ENCODE measurements at places on chromosomes 4 and X. TPM values are rescaled to one million over a fixed set of nuclear protein-coding genes. Genes with fewer than 3 reads are reported as not detected.

DNA sequence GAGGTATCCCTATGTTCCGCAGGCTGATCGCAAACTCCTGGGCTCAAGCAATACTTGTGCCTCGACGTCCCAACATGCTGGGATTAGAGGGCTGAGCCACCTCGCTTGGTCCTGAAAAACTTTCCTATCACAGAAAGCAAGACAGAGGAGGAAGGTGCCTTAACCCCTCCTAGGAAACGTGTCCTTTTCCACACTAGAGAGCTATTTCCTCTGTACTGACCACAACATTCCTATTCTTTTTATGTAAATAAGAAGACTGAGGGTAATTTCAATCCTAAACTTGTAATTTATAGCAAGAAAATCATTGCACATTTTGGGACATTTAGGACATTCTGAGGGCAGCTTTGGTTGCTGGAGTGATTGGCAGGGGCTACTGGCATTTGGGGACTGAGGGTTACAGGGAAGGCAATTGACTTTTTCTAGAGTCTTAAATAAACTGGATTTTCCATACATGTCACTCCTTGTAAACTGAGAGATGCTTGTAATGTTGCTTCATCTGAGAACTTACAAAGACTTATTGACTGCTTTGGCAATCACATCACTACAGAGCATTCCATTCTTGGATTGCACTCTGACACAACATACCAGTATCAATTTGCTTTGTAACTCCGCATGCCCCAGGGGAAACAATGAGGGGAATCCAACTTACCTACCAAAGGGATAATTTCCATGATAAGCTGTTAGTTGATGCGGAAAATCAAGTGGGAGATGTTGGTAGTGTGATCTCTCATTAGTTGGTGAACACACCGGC lies 15.6 kb downstream of the XAGE3 start:
- DNase-seq = no peak

DNA sequence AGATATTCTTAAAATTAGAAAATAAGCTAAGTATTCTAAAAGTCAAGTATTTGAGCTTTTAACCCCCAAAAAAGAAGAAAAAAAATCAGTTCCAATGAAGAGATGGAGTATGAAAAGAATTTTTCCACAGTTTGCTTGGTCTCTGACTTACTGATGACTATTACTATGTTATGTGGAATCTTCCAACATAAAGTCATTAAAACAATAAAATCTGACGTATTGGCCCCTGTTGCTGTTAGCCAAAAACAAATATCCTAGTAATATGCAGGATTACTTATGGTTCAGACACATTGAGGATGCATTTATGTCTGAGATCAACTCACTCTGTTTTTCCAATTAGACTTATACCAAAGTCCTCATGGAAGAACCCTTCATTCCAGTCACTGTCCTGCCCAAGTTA lies 517.2 kb upstream of the ADGRL3 start:
- DNase-seq = no peak

GRCh38 chr4:17515445-17516407 lies 761 bp downstream of the CLRN2 start:
- DNase-seq = no peak

GRCh38 chr4:176794651-176795050 lies 1.9 kb upstream of the VEGFC start:
- no peak for DNase-seq

GRCh38 chr4:162016991-162017390 lies 146.8 kb downstream of the FSTL5 start:
- DNase-seq = no peak

DNA sequence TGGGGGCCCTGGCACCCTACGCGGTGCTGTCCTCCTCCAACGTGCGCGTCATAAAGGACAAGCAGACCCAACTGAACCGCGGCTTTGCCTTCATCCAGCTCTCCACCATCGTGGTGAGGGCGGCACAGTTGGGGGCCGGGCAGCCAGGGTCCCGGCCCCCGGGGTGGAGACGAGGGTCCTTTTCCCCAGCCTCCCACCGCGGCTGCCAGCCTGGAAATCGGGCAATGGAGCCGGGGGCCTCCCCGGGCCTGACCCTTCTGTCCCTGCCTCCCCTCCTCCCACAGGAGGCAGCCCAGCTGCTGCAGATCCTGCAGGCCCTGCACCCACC lies 13.7 kb upstream of the UBA1 start:
- no peak for DNase-seq

- no peak for DNase-seq
Measured at GRCh38 chr4:128668566-128668965, 140.9 kb upstream of the JADE1 start.

DNA sequence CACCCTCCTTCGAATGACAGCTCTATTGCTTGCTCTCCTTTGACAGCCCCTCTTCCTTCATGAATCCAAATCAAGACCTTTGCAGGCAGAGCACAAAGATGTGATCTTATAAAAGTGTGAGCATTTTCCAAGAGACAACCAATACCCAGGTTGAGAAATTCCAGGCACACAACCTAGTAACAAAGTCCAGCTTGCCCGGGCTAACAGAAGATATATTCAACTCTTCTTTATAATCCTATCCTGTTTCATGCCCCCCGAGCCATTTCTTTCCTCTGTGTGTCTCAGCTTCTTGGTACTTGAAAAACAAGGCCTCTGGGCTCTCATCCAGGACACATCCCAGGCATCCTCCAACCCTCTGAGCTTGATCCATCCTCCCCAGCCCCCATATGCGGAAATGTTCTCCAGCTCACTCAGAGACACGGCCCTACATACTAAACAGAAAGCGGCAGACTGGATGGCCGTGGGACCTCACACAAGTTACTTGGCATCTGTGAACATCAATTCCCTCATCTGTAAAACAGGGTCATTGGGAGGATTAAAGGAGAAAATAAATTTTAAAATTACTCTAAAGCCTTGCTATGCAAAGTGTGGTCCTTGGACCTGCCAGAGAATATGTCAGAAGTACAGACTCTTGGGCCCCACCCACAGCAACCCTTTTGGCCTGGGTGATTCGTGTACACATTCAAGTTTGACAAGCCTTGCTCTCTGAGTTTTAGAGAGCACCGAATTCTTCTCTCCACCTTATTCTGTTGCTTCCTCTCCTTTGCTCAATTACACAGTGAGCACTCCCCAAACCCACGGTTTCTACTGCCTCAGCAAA lies 627.0 kb downstream of the BCOR start:
- no peak for DNase-seq

DNA sequence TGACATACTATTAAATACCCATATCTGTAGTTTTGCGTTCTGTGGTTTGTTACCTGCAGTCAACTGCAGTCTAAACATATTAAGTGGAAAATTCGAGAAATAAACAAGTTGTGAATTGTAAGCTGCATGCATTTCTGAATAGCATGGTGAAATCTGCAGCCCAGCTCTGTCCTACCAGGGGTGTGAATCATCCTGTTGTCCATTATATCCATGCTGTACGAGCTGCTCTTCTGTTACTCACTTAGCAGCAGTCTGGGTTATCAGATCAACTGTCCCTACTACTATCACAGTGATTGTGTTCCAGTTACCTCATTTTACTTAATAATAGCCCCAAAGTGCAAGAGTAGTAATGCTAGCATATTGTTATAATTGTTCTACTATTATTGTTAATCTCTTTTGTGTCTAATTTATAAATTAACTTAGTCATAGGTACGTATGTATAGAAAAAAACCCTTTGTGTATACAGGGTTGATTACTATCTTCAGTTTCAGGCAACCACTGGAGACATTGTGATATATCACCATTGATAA lies 173.7 kb upstream of the FAT4 start:
- no peak for DNase-seq

- DNase-seq = peak; percentile 55
Measured at GRCh38 chr4:154982187-154983047, 201.3 kb downstream of the RBM46 start.

- no peak for DNase-seq
Measured at GRCh38 chrX:76183289-76184049, 10.6 kb downstream of the PBDC1 start.

DNA sequence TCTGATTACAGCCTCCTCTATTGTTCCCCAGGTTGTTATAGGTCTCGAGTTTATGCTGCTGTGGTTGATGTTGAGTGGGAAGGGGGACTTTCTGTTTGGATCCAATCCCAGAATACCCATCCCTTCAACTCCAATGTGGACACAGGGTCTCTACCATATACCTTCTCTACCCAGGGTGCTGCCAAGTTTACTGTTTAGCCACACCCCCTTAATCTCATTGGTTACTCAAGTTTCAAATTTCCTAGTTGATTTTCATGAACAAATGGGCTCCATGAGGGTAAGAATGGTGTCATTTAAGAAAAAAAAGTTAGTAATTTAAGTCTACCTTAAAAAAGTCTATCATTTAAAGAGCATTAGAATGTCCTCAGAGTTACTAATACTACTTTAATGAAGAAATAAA lies 3.6 kb upstream of the SPP1 start:
- DNase-seq = no peak

GRCh38 chr4:54643172-54643571 lies 14.6 kb upstream of the KIT start:
- no peak for DNase-seq

- no peak for DNase-seq
Measured at GRCh38 chr4:174559894-174560293, 37.6 kb upstream of the HPGD start.

GRCh38 chr4:94974773-94975172 lies 217.0 kb downstream of the BMPR1B start:
- DNase-seq = no peak

- DNase-seq = no peak
Measured at GRCh38 chrX:40174001-40174853, 76.5 kb upstream of the BCOR start.

DNA sequence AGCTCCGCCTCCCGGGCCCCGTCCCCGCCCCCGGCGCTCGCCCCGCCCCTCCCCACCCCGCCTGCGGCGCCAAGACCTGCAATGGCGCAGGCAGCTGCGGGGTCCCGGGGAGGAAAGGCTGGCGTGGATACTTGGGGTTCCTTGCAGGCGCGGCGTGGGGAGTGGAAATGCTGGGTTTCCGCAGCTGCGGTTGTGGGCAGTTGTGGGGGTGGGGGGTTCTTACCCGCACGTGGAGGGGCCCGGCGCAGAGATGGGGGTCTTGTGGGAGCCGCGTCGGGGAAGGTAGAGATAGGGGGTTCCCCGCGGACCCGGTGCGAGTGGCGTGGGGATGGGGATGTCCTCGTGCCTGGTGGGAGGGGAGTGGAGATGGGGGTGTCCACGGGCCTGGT lies 680 bp upstream of the ASMTL start:
- DNase-seq = no peak

DNA sequence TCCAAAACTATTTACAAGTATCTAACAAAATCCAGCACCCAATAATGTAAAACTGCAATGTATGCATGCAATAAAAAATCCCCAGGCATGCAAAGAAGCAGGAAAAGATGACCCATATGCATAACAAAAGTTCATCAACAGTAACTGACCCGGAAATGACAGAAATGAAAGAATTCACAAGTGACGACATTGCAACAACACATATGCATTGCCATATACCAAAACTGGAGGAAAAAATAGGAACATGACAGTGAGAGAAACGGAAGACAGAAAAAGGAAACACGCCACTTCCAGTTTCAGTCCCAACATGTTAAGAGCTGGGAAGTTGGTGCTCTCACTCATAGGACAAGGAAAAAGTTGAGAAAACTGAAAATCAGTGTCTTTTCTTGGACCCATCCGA lies 154.6 kb downstream of the EVC2 start:
- no peak for DNase-seq

GRCh38 chr4:38511702-38512101 lies 152.3 kb upstream of the KLF3 start:
- DNase-seq = no peak

- no peak for DNase-seq
Measured at GRCh38 chr4:76740866-76741662, 156.9 kb downstream of the SOWAHB start.

GRCh38 chr4:180153587-180153986 lies 2089.6 kb upstream of the TENM3 start:
- DNase-seq = no peak

GRCh38 chr4:113537628-113538027 lies 223.9 kb downstream of the CAMK2D start:
- no peak for DNase-seq

GRCh38 chr4:186265683-186266652 lies at the start of gene F11:
F11 (plus strand) TSS chr4:186266189; CDS start chr4:186267137, 948 bp downstream.
- DNase-seq = no peak

- DNase-seq = no peak
Measured at GRCh38 chr4:77146186-77147078, 10.6 kb upstream of the CCNG2 start.

GRCh38 chrX:11890836-11891514 lies 132.9 kb downstream of the MSL3 start:
- DNase-seq = no peak

GRCh38 chr4:8645753-8646124 lies 53.2 kb downstream of the CPZ start:
- no peak for DNase-seq

- no peak for DNase-seq
Measured at GRCh38 chr4:113979905-113980615, 613 bp upstream of the ARSJ start.

GRCh38 chrX:16586377-16587112 lies 63.4 kb upstream of the S100G start:
- DNase-seq = no peak

Gene AMER1
- 7.9 TPM for polyA plus RNA-seq

Gene SLC10A7
- 14.0 TPM for polyA plus RNA-seq

Gene KLHL2
- polyA plus RNA-seq = 24.6 TPM

Gene RNF175
- 4.9 TPM for polyA plus RNA-seq

Gene CLDN24
- not detected for polyA plus RNA-seq

Gene SRPX2
- polyA plus RNA-seq = 14.8 TPM

Gene PFKFB1
- 0.61 TPM for polyA plus RNA-seq

Gene PALLD
- 183 TPM for polyA plus RNA-seq

Gene KANTR
- polyA plus RNA-seq = 8.5 TPM

Gene UGT2B11
- 5.1 TPM for polyA plus RNA-seq

Gene MBNL3
- 38.1 TPM for polyA plus RNA-seq

Gene NXF3
- not detected for polyA plus RNA-seq

Gene ASB5
- 0.18 TPM for polyA plus RNA-seq

Measured in renal pelvis (tissue), 12 donors.